ENCODE measurements at places on chromosomes 6 and 20.

- no peak for DNase-seq
Measured at GRCh38 chr20:8492173-8492572, 360.1 kb downstream of the PLCB1 start.

GRCh38 chr20:35226126-35226883 is at the start of gene MMP24:
Gene MMP24, plus strand, starts transcription at chr20:35226690. Its CDS starts 49 bp downstream, at chr20:35226739.
- DNase-seq, result no peak

GRCh38 chr6:6320901-6321300 is 439 bp upstream of the F13A1 start:
- DNase-seq, result no peak

- no peak for DNase-seq
Measured at GRCh38 chr20:57582432-57583288, 21.8 kb downstream of the PCK1 start.

DNA sequence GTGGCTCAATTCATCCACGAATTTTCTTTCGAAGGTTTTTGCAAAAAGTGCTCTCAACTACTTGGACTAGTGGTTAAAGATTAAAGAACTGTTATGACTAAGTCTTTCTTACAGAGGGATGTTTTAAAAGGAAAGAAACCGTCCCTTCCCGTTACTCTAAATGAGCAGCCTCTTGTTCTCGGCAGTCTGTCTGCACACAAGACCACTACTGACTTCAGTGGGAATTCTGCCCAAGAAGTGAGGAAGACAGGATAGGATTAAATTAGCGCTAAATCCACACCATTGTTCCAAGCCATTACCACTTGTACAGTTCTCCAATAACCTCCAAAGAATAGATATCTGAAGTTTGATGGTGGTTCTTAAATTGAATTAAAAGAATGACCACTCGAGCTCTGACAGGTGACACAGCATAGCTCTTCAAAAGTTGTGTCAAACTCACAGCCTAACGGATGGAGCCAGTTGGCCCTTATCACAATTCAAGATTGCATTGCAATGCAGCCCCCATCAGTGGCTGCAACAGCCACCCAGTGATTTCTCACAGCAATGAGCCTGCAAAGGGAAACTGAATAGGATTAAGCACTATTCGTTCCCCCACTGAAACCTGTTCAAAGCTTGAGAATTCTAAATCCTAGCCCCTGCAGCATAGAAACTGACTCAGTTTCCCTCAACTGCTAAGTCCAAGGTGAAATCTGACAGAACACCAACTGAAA is 1.8 kb downstream of the EPB41L2 start:
- no peak for DNase-seq

DNA sequence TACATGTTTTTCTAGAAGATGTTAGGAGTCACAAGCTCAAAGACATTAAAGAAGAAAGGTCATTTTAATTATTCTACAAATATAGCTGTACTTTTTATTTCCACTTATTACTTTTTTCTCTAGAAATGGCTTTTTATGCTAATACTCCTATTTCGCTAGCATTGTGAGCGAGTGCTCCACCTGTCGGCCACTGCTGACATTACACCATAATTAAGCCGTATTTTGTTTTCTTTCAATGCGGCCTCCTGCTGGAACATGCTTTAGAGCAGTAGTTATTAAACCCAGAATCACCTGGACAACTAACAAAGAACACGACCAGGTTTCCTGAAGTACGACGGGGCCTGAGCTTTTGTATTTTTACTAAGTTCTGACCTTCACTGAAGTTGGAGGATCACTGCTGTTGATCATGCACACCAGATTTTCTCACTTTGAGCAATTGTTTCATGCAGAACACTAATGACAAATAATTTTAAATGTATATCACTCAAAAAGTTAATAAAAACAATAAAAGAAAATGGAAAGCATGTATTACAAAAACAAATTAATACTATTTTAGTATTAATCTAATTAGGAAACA is 74.1 kb upstream of the PAK5 start:
- DNase-seq, result no peak

DNA sequence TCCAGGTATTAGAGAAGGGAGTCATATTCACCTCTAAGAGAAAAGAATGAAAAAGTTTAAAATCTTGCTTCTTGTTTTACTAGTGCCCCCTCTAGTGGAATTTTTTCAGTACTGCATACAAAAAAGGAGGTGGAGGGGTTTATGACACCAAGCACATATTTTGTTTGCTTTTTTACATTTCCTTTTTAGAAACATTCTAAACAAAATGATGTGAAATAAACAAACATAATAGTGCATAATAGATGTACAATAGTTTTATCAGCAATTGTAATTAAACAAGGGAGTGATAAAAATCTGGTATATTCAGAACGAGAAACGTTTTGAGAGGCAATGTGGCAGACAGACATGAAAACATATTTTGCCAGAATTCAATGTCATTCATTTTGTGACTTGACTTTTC is 111.0 kb upstream of the TFAP2D start:
- DNase-seq, result no peak

- no peak for DNase-seq
Measured at GRCh38 chr20:47191074-47191673, 165.3 kb downstream of the ZMYND8 start.

GRCh38 chr6:73250016-73250415 is 13.0 kb downstream of the KHDC1 start:
- no peak for DNase-seq

DNA sequence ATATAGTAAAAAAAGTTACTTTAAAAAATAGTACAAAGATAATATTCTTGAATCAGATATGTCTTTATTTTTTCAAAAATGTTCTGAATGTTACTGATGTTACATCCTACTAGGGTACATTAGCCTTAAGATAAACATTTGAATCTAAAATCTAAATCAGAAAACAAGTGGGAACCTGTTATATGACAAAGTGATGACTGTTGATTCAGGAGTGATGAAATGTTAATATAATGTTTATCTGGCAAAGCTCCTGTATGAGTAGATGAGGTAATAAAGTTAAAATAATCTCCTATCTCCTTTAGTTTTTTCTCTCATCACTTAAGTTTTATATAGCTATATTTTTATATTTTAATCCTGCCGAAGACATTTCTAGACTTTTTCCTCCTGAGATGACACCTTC is 4.2 kb downstream of the DOP1A start:
- DNase-seq, result no peak

DNA sequence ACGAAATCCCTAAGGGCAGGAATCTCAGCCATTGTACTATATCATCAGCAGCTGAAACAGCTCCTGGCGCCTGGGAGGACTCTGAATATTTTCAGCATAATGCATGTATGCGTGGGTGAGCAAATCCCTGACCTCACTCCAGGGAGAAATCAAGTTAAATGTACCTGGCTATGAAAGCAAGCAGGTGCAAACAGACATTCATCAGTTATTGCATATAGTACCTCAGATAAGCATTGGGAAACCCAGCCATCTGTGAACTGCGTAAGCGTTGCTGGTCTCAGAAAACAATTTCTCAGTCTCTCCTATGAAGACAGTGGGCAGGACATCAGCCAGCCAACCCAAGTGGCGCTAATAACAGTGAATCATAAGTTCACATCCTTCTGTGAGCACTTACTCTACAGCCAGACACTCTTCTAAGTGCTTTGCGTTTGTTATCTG is 622.6 kb downstream of the EPM2A start:
- DNase-seq, result no peak

GRCh38 chr6:25058941-25059340 is 123.2 kb upstream of the RIPOR2 start:
- no peak for DNase-seq

DNA sequence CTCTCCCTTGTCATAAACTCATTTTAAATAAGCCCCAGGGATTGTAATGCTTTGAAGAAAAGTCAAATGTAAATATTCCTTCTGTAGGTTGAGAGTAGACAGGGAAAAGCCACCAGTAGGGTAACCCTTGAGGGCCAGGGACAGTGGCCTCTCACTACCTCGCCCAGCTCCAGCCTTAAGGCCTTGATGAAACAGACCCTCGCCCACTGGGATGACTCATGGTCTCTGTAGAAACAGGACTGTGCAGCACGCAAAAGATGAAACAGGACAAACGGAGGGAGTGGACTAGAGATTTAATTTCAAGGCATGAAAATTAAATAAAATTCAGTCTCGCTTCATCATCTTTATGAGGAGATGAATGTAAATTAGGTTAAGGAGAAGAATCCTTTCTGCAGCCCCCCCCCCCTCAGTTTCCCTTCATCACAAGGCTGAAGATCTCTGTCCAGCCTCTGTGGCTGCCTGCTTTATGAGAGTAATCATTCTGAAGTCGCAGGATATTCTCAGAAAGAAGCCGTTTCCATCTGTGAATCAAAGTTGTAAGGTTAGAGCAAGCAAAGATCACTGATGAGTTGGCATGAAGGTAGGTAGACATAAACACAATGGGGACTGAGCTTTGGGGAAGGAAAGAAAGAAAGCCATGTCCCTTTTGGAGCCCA is 60.4 kb downstream of the TMEM200A start:
- no peak for DNase-seq

DNA sequence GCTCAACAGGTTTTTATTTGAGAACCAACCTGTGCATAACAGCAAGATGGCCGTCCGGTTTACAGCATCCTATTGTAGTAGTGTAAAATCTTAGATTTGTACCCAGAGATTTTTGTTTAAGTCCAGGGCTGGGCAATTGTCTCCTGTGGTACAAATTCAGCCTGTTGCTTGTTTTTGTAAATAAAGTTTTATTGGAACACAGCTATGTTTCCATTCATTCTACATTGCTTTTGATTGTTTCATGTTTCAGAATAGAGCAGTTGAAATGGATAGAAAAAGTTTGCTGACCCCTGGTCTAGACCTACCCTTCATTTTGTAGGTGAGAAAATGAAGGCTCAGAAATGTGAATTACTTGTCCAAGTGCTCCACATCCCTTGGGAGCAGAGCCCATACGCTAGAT is 8.5 kb downstream of the SMPDL3A start:
- DNase-seq, result no peak

DNA sequence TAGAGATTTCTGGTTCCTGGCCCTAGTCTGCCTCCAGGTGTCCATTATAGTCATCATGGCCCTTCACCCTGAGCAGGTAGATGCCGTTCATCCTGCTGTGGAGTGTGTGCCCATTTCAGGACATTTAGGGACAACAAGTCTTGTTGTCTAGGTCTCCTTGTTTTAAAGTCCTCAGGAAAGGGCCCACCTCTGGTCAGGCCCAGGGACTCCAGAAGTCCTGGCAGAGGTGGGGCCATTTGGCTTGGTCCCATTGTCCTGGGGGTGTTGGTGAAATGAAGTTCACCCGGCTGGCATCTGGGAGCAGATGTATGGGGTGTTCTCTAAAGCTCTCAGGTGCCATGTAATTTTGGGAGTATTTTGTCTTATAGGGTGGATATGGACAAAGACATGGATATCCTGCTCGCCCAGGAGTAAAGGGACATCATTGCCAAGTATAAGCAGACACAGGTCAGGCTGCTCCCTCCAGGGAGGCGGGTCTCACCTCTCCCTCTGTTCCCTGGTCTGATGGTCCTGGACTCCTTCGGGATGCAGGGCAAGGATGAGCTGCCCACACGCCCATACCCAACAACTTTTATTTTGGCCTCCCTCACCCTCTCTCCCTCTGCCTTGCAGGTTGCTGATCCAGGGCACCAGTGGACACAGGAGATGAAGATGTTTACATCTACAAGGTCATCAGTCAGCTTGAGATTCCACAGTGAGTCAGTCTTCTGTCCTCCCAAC is 31.7 kb upstream of the MAS1L start:
- no peak for DNase-seq
